Suprapubic skin (tissue), 4 donors: ENCODE measurements at places on chromosomes 13 and 19.

GRCh38 chr13:69291292-69291906 is 816.2 kb upstream of the ATXN8OS start:
- no peak overlapping the region for H3K4me3 ChIP-seq
- H3K27me3 ChIP-seq, result no peaks in the 10 kb centered on the region

- peaks cover 20% of the 10 kb centered on the region for H3K4me1 ChIP-seq
- H3K27ac ChIP-seq, result no peak overlapping the region
- H3K4me3 ChIP-seq, result no peak overlapping the region
- peaks cover 62% of the 10 kb centered on the region for H3K36me3 ChIP-seq
- DNase-seq, result no peak
- no peaks in the 10 kb centered on the region for H3K27me3 ChIP-seq
These were observed 14.0 kb downstream of the AKAP8L start for GRCh38 chr19:15404780-15405211.

- H3K36me3 ChIP-seq, result no peaks in the 10 kb centered on the region
- H3K4me1 ChIP-seq, result no peaks in the 10 kb centered on the region
- DNase-seq, result no peak
- no peak overlapping the region for H3K4me3 ChIP-seq
- no peaks in the 10 kb centered on the region for H3K27me3 ChIP-seq
These were observed 251.7 kb upstream of the HTR2A start for GRCh38 chr13:47148543-47148942.

DNA sequence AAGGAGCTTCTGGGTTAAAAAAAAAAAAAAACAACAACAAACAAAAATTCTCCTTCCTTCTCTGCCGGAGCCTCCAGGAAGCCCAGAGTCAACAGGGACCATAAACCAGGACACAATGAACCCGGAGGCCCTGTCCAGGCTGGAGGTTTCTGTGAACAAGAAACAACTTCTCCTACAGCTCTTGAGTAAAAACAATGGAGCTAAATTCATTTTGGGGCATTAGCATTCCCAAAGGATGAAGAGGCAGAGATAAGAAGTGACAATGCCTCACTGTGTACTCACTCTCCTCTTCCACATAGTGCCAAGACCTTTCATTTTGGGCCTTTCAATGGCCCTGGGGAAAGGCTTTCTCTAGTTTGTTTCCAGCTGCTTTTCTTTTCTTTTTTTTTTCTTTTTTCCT is 9.0 kb downstream of the RHPN2 start:
- no peak overlapping the region for H3K27ac ChIP-seq
- H3K36me3 ChIP-seq, result no peaks in the 10 kb centered on the region
- no peak for DNase-seq
- H3K4me1 ChIP-seq, result peaks cover 4% of the 10 kb centered on the region

GRCh38 chr19:44806291-44806690 is 2.6 kb upstream of the BCAM start:
- peaks cover 3% of the 10 kb centered on the region for H3K36me3 ChIP-seq
- no peak overlapping the region for H3K27ac ChIP-seq
- H3K27me3 ChIP-seq, result no peaks in the 10 kb centered on the region
- peaks cover 46% of the 10 kb centered on the region for H3K4me1 ChIP-seq
- no peak for DNase-seq
- no peak overlapping the region for H3K4me3 ChIP-seq

- H3K4me3 ChIP-seq, result no peak overlapping the region
- H3K27me3 ChIP-seq, result no peaks in the 10 kb centered on the region
- no peak for DNase-seq
- H3K27ac ChIP-seq, result no peak overlapping the region
- H3K36me3 ChIP-seq, result no peaks in the 10 kb centered on the region
These were observed 213.1 kb downstream of the OXGR1 start for GRCh38 chr13:96781141-96781540.

GRCh38 chr13:77730572-77730971 is 33.1 kb downstream of the SLAIN1 start:
- H3K27ac ChIP-seq, result no peak overlapping the region
- H3K36me3 ChIP-seq, result no peaks in the 10 kb centered on the region
- H3K27me3 ChIP-seq, result no peaks in the 10 kb centered on the region
- H3K4me1 ChIP-seq, result no peaks in the 10 kb centered on the region
- no peak overlapping the region for H3K4me3 ChIP-seq

DNA sequence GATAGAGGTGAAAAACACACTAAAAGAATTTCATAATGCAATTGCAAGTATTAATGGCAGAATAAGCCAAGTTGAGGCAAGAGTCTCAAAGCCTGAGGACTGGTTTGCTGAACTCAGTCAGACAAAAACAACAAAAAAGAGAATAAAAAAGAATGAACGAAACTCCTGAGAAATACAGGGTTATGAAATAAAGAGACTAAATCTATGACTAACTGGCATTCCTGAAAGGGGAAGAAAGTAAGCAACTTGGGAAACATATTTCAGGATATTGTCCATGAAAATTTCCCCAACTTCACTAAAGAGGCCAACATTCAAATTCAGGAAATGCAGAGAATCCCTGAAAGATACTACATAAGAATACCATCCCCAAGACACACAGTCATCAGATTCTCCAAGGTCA is 47.8 kb downstream of the UBL3 start:
- no peaks in the 10 kb centered on the region for H3K4me1 ChIP-seq
- DNase-seq, result no peak
- H3K27me3 ChIP-seq, result no peaks in the 10 kb centered on the region
- no peak overlapping the region for H3K4me3 ChIP-seq

DNA sequence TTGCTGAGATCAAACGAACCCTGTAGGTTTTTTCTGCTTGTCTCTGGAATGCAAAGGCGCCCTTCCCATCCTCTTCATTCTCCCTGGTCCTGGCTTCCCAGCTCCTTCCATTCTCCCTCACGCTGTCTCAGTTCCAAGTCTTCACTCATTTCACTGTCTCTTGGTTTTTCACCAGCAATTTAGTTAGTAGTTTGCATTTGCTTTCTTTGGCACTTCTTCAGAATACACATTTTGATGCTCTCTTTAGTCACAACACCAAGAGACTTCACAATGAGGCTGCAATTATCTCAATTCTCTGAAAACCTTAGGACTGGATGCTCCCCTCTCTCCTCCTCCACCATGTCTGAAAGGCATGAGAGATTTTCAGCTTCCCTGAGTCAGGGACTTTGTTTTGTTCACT is 470.7 kb downstream of the FGF14 start:
- H3K27ac ChIP-seq, result no peak overlapping the region
- H3K4me1 ChIP-seq, result no peaks in the 10 kb centered on the region

GRCh38 chr13:43434191-43434590 is 352.6 kb downstream of the ENOX1 start:
- no peaks in the 10 kb centered on the region for H3K36me3 ChIP-seq
- no peaks in the 10 kb centered on the region for H3K27me3 ChIP-seq
- no peak overlapping the region for H3K4me3 ChIP-seq
- no peaks in the 10 kb centered on the region for H3K4me1 ChIP-seq
